Activated CD4-positive, alpha-beta T cell treated with anti-CD3 and anti-CD28 coated beads, Interleukin-2, amount 50 U/mL, for 24 hours (primary cell): ENCODE measurements at places on chromosomes 2 and 18.

DNA sequence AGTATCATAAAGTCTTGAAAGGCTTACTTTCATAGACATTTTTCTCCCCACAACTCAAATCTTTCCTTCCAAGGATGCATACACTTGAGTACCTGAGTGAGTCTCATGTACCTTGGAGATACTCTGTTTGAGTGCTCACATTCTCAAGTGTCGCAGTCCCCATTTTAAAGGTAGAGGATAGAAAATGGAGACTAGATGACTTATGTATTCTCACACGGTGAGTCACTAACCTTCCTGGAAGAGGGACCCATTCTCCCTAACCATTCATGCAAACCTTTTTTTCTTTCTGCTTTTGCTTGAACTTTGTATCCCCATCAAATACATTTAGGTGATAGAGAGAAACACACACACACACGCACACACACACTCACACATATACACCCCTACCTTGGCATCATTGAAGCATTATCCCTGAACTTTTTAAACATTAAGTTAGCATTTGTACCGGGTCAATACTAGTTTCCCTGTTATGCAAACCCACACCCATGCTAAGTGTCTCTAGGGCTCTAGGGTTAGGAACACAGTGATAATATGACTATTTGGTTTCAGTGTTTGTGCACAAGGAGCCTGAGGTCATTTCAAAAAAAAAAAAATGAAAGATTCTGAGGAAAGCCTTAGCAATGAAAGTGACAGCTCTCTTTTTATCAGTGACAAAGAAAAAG is 236.2 kb downstream of the IKZF2 start:
- DNase-seq: no peak

DNA sequence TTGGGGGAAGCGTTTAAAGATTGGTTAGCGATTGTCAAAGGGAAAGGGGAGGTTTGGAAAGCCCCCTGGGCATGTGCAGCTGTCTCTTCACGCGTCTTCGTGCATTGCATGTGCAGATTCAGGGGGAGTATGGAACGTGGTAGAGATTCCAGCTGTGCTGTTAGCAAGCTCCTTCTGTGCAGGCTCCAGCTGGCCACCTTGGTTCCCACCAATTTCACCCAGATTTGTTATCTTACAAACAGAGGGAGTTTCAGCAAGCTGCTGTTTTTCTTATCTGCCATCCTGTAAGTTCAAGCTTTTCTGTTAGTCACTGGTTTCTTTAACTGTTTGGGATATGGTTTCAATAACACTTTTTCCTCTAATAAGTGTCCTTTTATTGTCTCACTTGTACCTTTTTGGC is 30.4 kb downstream of the FARP2 start:
- DNase-seq: no peak

DNA sequence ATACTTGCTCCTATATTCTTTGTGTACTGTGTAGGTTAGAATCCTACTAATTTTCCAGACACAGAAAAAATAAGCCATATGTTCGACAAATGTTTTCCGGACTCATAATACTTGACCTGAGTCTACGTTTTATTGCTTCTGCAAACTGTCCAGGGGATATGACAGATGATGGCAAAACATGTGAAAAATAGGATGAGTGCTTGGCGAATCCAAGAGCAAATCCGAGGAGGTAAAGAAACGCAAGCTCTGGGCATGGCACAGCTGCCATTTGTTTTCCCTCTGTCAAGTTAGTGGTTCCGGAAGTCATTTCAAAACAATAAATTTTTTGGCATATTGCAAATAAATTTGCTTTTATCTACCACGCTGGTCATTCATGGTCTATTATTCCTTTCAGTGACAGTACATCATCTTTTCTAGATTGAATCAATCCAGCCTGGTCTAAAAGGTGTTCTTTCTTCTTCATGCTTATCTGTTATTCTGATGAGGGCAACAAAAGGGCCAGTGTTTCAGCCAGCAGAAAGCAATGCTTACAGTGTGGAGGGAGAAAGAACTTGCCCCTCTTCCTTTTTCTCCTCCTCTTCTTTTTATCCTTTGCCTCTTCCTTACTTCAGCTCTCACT is 476.1 kb upstream of the SOX11 start:
- DNase-seq: no peak

DNA sequence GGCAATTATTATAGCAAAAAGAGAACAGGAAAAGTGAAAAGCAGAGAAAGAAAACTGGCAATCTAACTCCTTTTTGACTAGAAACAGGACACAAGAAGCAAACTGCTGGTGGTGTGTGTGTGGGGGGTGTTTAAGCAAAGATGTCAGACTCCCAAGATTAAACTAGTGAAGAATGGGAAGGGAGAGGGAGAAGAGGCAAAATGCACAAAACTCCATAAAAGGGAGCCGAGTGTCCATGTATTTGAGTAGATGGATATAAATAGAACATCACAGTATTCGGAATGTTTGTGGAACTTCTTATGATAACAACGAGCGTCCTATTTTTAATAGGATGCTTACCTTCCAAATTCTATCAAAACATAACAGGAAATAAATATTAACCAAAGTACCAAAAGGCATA is 179.8 kb upstream of the TRIB2 start:
- no peak for DNase-seq
